ENCODE measurements at places on chromosomes 1 and 21.
A peak's percentile ranks its signal among the peaks of the same experiment; 100 is the strongest.

- peak; percentile 93 for DNase-seq
Measured at GRCh38 chr1:223771814-223772770, 59.8 kb downstream of the CAPN2 start.

GRCh38 chr1:2446394-2446793, 29.7 kb upstream of the PLCH2 start:
- DNase-seq: no peak

DNA sequence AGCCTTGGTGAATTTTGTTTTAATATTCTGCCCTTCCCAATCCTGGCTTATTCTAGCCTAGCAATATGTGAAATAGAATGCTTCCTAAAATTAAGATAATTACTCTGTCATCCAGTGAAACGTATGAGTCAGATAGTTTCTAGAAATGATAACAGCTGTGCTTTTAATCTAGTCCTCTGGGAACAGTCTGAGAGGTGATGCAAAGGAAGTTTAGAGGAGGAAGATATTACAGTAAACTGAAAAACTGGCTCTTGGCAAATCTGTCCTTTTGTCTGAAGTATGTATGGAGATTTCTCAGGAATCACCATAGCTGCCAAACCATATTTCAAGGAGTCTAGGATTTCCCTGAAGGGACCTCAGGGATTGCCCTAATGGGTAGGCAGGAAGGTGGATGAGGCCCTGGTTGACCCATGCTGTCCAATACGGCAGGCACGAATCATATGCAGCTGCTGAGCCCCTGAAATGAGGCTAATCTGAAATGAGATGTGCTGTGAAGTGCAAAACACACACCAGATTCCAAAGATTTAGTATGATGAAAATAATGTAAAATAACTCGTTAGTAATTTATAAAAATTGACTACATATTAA, 70.8 kb upstream of the LBR start:
- DNase-seq: no peak

DNA sequence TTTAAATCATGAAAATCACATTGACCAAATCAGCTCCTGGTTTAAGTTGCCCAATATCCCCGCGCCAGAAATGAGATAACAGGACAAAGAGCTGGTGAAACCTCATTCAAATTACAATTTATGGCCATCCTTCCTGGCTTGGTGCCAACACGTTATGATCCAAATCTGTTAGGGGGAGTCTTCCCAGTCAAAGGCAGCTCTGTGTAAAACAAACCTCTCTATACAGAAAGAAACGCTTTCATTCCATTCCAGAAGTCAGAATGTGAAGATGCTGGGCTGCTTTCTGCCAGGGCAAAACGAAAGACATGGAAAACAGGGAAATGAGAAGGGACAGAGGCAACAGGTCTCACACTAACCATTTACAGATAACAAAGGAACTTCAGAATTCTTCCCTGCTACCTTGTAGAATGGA, 53.5 kb upstream of the TIAM1 start:
- DNase-seq: no peak

DNA sequence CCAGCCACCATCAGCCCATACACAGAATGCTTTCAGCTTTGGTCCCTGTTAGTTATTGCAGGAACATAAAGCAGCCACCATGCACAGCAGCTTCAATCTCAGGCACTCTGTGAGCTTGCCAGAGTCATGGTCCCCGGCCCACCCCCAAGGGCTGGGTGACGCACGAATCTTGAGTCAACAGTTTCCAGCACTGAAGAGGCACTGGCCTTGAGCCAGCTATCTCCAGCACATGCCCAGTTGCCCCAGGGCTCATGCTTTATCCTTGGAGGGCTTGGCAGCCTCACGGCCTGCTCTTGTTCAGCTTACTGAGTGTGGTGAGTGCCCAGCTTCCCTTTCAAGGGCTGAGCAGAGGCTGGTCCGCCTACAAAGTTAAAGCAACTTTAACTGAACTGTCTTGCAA, 200.7 kb upstream of the RAB4A start:
- peak; percentile 81 for DNase-seq

- no peak for DNase-seq
Measured at GRCh38 chr1:115556236-115556635, 85.5 kb upstream of the VANGL1 start.

GRCh38 chr1:30888391-30888790, 20.2 kb downstream of the SDC3 start:
- no peak for DNase-seq

Data from ELR (cell line).